NCI-H774 (cell line): ENCODE measurements at places on chromosomes 1 and 21.

DNA sequence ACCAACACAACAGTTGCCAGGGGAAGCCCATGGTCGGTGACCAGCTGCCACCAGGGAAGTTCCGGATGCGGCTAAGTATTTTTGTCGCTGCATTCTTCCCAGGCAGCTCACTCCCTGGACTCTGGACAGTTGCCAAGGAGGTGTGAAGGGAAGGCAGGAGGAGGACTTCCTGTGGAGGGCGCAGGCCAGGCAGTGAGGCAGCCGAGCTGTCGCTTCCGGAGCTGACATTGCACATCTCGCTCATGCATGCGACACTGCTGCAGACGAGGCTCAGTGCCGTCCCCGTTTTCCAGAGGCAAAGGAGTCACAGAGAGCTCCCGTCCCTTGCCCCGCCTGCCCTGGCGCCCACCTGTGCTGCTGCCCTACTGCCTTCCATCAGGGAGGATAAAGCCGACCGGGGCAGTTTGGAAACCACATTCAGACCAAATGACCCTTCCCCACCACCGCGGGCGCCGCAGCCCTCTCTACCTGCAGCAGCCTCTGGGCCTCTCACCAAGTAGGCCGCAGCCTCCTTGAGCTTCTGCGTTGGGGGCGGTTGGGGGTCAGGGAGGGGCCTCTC is 81.4 kb downstream of the NENF start:
- no peak for DNase-seq

DNA sequence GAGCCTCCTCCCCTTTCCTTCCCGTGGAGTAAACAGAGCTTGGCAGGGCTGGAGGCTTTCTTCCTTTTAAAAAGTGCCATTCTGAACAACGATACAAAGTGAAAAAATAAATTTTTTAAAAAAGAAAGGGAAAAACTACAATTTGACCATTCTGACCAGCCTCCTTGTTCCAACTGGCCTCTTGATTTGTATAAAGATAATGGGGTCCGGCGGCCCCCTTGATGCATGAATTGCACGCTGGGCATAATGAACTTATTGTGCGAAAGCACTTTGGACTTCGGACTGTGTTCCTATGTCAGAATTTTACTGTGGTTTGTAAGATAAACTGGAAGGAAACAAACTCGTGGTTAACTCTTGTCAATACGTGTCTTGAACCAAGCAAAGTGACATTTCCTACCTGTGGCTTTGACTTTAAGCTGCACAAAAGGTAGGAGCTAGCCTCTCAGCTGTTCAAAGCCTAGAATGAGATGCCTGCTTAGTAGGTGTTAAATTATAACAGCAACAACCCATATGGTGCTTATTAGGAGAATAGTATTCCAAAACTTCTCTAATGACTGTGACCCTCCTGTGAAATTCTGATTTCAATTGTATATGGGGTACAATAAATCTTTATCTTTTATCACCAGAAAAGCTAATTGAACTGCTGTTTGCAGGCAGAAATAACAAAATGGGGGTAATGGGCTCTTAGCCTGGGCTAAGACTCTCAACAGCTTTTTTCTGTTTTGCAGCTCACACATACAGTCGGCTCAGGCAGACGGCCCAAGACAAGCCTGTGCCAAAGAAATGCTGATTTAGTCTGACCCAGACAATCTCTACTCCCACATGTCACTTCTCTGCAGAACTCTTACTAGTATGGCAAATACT is 9.3 kb downstream of the IRF2BP2 start:
- no peak for DNase-seq

DNA sequence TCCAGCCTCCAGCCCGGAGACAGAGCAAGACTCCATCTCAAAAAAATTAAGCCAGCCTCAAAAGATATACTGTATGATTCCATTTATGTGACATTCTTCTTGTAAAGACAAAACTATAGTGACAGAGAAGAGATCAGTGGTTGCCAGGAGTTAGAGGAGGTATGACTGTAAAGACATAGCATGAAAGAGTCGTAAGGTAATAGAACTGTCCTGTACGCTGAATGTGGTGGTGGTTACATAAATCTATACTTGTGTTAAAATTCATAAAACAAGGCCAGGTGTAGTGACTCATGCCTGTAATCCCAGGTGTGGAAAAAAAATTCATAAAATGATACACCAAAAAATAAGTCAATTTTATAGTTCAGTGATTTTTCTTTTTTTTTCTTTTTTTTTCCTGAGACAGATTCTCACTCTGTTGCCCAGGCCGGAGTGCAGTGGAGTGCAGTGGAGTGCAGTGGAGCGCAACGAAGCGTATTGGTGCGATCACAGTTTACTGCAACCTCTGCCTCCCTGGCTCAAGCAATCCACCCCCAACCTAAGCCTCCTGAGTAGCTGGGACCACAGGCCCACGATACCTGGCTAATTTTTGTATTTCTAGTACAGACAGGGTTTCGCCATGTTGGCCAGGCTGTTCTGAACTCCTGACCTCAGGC is 84.9 kb upstream of the CXADR start:
- no peak for DNase-seq

DNA sequence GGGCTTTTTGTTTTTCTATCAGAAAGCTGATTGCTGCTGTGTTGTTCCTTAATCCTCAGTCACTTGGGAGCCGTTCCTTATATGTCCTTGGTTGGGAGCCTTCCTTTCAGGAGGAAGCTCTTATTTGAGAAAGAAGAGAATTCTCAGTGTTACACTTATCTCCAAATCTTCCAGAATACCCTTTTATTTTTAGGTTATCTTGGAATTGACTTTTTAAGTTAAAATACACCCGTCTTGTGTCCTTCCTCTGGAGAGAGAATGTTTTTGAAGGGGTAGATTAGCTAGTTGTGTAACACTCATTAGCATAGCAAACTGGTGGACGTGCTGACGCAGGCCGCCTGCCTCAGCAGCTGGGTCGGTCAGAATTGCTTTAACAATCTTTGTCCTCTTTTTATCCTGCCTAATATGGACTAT is 42.1 kb downstream of the LRRC8B start:
- DNase-seq, result no peak

- DNase-seq, result no peak
These were observed 62.0 kb downstream of the SLC44A5 start for GRCh38 chr1:75548721-75549480.

DNA sequence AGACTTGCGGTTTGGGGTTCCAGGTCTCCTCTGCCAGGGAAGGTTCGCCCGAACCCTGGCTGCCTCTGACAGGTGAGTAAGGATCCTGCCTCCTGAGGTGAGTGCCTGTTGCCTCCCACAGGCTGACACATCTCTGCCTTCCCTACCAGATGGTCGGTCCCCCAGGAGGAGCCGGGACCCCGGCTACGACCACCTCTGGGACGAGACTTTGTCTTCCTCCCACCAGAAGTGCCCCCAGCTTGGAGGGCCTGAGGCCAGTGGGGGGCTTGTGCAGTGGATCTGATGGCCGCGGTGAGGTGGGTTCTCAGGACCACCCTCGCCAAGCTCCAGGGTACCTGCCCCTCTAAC is 7.6 kb downstream of the PERM1 start:
- no peak for DNase-seq

- DNase-seq, result no peak
These were observed 2.4 kb downstream of the NPHP4 start for GRCh38 chr1:5989731-5990271.

DNA sequence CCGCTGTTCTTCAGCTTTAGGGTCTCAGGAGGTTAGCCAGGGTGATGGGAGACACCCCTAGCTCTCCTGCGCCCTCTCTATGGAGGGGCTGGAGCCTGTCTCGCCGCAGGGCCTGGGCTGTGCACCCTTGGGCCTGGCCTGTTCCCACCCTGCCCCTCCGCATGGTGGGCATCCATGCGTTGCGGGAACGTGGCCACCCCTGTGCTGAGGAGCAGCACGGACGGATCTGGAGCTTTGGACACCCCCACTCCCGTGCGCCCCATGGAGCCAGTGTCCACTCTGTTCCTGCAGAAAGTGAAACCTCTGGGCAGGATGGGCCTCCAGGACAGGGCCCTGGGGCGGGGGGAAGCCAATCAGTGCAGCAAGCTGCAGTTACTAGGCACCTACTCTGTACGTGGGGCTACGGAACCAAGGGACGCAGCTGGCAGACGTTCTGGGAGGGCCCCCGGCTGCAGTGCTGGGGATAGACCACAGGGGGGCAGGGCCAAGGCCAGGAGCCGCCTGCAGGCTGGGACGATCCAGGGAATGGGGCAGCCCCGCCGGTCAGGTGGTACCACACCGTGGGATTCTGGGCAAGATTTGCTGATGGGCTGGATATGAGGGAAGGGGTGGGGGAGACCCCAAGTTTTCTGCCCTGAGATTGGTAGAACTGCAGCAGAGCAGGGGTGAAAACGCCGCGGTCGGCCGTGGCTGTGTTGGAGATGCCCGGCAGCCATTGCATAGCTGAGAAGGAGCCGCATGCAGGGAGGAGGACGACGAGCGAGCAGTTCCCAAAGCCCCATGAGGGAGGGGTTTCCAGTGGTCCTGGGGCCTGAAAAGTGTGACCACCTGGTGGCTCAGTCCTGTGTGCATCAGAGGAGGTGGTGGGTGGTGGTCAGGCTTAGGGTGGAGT is 43.3 kb downstream of the TP73 start:
- no peak for DNase-seq

- DNase-seq, result no peak
These were observed 24.4 kb downstream of the BRWD1 start for GRCh38 chr21:39288987-39289386.

GRCh38 chr1:216640100-216640499 is 83.1 kb downstream of the ESRRG start:
- DNase-seq, result no peak

DNA sequence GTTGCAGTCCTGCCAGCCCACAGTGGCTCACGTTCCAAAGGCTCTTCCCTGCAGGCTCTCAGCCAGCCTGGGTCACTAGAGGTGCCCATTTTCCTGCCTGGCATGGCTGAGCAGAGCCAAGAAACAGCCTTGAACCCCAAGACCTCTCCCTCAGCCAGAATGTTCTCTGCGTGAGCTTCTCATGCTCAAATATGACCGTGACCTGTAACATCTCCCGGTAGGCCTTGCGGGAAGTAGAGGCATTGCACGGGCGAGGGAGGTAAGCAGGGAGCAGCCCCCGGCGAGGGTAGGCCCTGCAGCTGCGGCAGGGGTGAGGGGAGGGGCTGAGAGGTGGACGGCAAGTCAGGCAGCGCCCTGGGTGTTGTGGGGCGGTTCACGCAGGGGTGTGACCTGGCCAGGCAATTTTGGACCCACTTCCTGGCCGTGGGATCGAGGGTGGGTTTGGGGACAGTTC is 20.0 kb downstream of the RRP1 start:
- DNase-seq, result no peak
